NCI-H2171 treated with DMSO at 0.1 percent for 48 hours (cell line): ENCODE measurements at places on chromosomes 1 and 21.
A peak's percentile ranks its signal among the peaks of the same experiment; 100 is the strongest.

DNA sequence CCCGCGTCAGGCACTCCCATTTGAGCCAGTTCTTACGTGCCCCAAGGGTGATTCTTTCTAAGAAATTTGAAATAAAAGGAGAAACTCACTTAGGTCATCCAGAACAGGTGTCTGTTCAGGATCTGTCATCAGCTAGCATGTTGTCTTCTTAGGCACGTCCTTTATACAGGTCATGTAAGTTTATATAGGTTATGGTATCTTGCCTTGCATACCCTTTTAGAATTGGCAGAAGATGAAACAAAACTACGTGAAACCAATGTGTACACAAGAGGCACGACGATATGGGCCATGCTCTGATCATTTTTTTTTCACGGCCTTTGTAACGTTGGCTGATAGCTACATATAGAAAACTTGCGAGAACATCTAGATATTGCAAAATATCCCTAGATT lies 579 bp upstream of the GTF2B start:
- no peak for DNase-seq

DNA sequence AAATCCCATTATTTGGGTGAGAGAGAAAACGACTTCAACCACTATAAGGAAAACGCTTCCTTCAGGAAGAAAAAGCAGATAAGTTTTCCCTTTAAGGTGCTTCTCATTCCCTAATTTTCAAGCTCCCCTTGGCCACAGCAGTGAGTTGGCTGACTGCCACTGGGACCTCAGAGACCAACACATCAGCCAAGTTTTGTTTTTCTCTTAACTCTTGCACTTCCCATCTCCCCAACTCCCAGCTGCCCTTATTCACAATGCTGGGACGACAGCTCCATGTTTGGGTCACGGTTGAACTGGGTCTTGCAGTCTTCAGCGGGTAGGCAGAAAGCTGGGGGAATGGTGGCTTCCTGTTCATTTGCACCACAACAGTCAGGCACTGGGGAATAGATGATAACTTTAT lies 18.9 kb downstream of the SGIP1 start:
- no peak for DNase-seq

DNA sequence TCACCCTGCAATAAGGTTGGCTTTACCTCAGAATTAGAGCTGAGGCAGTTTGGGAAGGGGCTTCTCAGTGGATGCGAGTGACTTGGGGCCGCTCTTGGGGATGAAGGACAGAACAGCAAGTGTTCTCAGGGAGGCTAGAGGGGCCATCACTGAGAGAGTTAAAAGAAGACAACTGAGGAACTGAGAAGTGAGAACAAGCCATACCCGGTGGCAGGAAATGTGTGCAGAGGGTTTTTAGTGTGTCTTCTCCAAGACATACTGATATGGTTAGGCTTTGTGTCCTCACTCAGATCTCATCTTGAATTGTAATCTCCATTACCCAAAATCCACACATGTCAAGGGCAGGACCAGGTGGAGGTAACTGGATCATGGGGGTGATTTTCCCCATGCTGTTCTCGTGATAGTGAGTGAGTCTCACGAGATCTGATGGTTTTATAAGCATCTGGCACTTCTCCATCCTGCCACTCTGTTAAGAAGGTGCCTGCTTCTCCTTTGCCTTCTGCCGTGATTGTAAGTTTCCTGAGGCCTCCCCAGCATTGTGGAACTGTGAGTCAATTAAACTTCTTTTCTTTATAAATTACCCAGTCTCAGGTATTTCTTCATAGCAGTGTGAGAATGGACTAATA lies 75.8 kb downstream of the PCBP3 start:
- DNase-seq = no peak

DNA sequence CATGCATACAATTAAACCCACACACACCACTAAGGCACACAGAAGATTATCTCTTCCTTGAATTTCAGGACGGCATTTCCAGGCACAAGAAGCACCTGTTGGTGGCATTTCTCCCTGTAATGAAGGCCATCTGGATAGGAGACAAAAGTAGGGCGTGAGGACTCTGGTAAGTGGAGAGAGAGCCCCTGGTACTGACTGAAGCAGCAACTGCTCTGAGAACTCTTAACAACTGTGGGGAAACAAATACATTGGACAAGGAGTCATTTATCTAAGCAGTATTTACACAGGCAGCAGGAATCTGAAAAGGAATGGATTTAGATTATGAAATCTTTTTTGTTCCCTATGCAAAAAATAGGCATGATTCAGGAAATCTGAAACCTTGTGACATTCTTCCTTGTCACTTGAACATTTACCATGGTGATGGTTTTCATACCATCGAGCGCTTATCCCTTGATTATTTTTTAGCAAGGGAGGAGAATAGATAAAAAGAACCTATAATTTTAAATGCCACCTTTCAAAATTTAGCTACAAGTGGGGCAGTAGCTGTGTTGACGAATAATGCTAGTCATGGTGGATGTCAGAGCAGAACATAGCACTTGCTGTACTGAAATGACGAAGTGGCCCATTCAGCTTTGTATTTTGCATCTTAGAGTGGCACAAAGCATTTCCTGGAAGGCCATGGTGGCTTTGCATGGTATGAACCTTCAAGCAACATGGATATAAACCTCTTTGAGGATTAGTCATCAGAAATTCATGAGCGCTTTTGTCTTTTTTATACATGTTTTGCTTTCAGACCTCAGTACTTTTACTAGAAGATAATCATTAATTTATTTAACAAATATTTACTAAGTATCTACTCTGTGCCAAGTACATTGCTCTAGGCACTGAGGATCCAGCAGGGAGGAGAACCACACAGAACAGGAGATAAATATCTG lies 362.0 kb downstream of the ADGRL2 start:
- DNase-seq = peak; percentile 74

DNA sequence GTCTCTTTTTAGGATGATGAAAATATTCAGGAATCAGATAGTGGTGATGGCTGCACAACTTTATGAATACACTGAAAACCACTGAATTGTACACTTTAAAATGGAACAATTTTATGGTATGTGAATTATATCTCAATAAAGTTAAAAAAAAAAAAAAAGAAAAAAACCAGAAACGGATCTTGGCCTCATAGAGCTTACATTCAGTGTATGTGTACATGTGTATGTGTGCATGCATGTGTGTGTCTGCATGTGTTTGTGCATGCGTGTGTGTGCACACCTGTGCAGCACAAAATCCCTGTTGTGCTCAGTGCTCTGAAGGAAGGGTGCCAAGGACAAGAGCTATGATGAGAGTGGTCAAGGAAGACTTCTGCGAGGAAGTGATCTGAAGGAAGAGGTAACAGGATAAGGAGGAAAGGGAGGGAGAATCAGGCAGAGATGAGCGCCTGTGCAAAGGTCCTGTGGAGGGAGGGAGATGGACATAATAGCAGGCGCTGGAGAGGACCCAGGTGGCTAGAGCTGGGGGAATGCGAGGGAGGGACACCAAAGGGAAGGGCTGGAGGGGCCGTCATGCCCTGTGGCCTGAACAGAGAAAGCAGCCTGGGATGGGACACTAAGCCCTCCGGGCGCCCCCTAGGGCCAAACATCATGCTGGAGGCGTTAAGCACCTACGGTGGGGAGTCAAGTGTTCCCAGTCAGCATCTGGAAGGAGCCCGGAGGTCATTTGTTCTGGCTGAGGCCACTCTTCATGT lies 25.2 kb downstream of the NKAIN1 start:
- no peak for DNase-seq

GRCh38 chr21:36710729-36711048 lies 11.8 kb downstream of the SIM2 start:
- DNase-seq = no peak

DNA sequence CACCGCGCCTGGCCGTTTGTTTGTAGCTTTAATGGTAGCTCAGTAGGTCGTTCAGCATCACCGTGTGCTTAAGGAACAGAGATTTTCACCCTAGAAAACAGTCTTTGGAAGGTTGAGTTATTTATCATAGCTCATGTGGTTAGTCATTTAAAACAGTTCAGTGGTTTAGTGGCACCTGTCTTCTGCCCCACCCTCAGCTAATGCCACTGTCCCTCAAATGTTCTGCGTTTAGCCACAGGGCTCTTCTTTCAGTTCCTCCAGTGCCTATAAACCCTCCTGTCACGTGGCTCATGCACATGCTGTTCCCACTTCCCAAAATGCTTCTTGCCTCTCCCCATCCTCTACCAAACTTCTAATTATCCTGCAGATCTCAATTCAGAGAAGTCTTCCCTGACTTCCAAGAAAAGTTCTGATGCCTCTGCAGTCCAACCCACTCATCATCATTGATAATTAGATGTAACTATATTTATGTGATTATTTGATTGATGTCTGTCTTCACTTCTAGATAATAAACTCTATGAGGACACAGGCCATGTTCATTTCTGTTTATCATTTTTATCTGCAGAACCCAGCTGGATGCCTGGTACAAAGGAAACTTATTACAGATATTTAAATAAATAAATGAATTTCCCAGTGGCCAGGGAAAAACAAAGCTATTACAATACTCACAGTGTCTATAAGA lies 14.4 kb upstream of the DIPK1A start:
- no peak for DNase-seq

GRCh38 chr21:26441149-26441548 lies 131.9 kb downstream of the CYYR1 start:
- DNase-seq = peak; percentile 63

- no peak for DNase-seq
Observed at GRCh38 chr21:21864321-21864840, 866.2 kb downstream of the NCAM2 start.

GRCh38 chr1:61273167-61273705 lies 190.9 kb downstream of the NFIA start:
- DNase-seq = no peak
